ENCODE measurements at places on chromosomes 5 and 9.

GRCh38 chr5:36885566-36886485, 9.3 kb downstream of the NIPBL start:
- DNase-seq: no peak

DNA sequence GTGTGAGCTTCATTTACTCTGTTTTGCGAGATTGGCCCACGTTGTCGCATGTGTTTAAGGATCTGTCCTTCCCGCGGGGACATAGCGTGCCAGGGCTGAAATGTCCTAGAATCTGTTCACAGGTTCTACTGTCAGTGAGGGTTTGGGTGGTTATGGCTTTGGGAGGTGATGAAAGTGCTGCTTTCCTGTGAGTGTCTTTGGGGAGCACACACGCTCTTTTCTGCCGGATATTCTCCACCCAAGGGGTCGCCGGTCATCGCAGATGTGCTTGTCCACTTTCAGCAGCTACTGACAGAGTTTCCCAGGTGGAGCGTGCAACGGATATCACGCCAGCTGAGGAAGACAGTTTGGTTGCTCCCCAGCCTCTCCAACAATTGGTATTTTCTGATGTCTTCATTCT, 32.1 kb downstream of the PROP1 start:
- DNase-seq: no peak

DNA sequence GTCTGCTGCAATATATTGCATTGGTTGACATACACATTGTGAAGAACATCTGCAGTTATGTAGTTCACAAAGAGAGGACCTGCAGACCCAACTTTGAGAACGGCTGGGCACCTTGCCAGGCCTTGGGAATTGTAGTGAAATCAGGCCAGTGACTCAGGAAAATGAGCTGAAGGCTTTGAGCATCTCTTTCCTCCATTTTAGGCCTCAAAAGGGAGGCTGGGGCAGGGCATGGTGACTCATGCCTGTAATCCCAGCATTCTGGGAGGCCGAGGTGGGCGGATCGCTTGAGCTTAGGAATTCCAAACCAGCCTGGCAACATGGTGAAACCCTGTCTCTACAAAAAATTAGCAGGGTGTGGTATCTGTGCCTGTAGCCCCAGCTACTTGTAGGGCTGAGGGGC, 1.4 kb upstream of the IPPK start:
- no peak for DNase-seq

DNA sequence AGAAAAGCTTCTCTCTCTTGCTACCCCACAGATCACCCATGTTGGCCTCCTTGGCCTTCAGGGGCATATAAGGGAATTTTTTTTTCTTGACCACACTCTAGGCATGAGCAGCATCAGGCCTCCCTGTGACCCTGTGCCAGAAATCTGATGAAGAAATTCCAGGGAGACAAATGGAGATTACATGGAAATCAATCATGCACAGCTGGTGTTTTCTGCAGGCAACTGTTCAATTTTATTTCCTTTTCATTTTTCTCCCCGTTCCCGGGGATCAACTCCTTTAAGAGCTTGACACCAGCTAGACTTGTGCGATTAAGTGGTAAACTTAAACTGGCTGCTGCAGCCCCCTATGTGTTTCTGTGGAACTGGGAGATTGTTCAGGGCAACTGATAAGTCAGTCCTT, 59.3 kb downstream of the GALNT10 start:
- no peak for DNase-seq

DNA sequence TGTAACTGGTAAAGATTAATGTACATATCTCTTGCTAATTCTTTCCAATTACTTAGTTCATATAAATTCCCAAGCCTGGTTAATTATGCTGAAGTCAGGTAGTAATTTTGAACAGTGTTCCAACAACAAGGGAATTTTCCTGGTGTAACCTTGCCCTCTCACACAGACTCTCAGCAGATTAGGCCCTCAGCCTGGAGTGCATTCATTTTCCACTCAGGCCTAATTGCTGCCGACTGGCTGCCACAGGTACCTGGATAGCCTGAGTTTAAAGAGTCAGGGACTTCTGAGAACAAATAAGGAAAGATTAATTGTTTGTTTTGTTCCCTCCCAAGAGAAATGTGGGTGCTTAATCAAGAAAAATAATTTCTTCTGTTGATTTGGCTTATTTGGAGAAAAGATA, 71.4 kb downstream of the PPIC start:
- no peak for DNase-seq
